ENCODE measurements at places on chromosomes 7 and 10. TPM values are rescaled to one million over a fixed set of nuclear protein-coding genes. Genes with fewer than 3 reads are reported as not detected.

DNA sequence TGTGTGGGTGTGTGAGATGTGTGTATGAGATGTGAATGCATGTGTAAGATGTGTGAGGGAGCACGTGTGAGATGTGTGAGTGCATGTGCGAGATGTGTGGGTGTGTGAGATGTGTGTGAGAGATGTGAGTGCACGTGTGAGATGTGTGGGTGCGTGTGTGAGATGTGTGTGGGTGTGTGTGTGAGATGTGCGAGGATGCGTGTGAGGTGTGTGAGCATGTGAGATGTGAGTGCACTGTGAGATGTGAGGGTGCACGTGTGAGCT is 31.0 kb downstream of the PPIF start:
- H3K4me1 ChIP-seq, result peaks cover 5% of the 10 kb centered on the region
- no peak overlapping the region for H3K4me3 ChIP-seq
- no peaks in the 10 kb centered on the region for H3K27me3 ChIP-seq
- H3K36me3 ChIP-seq, result no peaks in the 10 kb centered on the region

The CPXM2 gene
- 12.9 TPM for total RNA-seq

The RPEL1 gene
- not detected for total RNA-seq

The CNNM1 gene
- 0.35 TPM for total RNA-seq

- no peaks in the 10 kb centered on the region for H3K36me3 ChIP-seq
- no peaks in the 10 kb centered on the region for H3K4me1 ChIP-seq
- H3K27me3 ChIP-seq, result no peaks in the 10 kb centered on the region
- no peak overlapping the region for H3K4me3 ChIP-seq
- no peak for DNase-seq
- no peak overlapping the region for H3K27ac ChIP-seq
These were observed 442.5 kb downstream of the XPNPEP1 start for GRCh38 chr10:109480836-109481235.

DNA sequence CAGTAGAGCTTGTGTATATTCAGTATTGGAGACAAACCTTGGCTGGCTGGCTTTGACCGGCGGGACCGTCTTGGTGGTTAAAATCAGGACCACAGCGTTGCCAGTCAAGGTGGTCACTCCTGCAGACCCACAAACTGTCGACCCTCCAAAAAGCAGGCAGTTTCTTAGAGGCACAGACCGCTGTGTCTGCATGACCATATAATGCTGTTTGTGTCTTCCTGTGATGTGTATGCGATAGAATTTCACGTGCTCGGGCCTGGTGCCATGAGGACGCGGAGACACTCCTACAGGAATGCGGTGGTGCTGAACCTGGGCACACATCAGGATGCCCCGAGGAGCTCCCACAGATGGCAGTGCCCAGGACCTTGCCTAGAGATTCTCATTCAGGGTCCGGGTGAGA is 34.8 kb downstream of the BNIP3 start:
- H3K27me3 ChIP-seq, result no peaks in the 10 kb centered on the region
- no peak overlapping the region for H3K4me3 ChIP-seq
- no peak for DNase-seq
- H3K36me3 ChIP-seq, result no peaks in the 10 kb centered on the region
